ENCODE measurements at places on chromosomes 2 and 18.
A peak's percentile ranks its signal among the peaks of the same experiment; 100 is the strongest.

- H3K27ac ChIP-seq = no peak overlapping the region
- H3K4me1 ChIP-seq = peaks cover 12% of the 10 kb centered on the region
- no peak overlapping the region for H3K4me3 ChIP-seq
- H3K36me3 ChIP-seq = no peaks in the 10 kb centered on the region
These were observed 133.6 kb downstream of the TPO start for GRCh38 chr2:1546901-1547300.

- H3K27me3 ChIP-seq = no peaks in the 10 kb centered on the region
- no peak overlapping the region for H3K27ac ChIP-seq
- H3K4me3 ChIP-seq = no peak overlapping the region
- H3K4me1 ChIP-seq = no peaks in the 10 kb centered on the region
These were observed 288.1 kb downstream of the EPHA4 start for GRCh38 chr2:221283896-221284545.

- H3K27ac ChIP-seq = no peak overlapping the region
- no peak for DNase-seq
- no peak overlapping the region for H3K4me3 ChIP-seq
- no peaks in the 10 kb centered on the region for H3K4me1 ChIP-seq
- no peaks in the 10 kb centered on the region for H3K27me3 ChIP-seq
- H3K36me3 ChIP-seq = no peaks in the 10 kb centered on the region
These were observed 6.5 kb downstream of the SULT6B1 start for GRCh38 chr2:37181726-37182684.

DNA sequence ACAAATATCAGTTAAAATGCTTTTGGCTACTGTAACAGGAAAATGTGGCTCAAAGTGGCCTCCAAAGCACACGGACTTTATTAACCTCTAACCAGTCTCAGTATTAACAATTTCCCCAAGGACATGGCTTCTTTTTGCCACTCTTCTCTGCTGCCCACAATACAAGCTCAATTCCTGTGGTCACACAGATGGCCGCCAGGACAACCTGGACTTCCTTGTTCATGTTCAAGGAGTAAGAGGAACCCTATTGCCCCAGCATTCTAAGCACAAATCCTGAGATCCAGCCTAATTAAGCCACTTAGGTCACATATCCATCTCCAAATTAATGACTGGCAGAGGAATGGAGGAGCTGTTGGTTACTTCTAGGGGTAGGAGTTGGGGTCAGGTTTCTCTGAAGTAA lies 38.2 kb downstream of the AOX1 start:
- no peaks in the 10 kb centered on the region for H3K4me1 ChIP-seq
- no peak overlapping the region for H3K4me3 ChIP-seq
- H3K27me3 ChIP-seq = peaks cover 3% of the 10 kb centered on the region

DNA sequence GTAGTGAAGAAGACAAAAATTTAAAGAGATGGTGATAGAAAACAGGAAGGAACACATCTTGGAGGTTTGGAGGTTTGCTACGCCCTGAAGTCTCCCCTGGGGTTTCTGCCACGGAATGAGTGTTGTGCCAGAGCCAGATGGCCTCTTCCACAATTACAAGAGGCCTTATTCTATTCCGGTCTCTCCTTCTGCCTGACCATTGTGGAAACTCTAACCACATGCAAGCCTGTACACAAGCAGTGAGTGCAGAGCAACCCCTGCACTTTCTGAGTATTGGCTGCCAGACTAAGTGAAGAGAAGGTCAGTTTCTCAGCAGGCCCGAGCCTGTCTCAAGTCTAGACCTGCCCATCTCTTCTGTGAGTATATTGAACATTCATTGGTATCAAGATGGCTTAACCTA lies 22.7 kb upstream of the MYO1B start:
- H3K27ac ChIP-seq = no peak overlapping the region
- DNase-seq = no peak
- no peaks in the 10 kb centered on the region for H3K36me3 ChIP-seq
- no peaks in the 10 kb centered on the region for H3K27me3 ChIP-seq
- no peaks in the 10 kb centered on the region for H3K4me1 ChIP-seq

- no peaks in the 10 kb centered on the region for H3K36me3 ChIP-seq
- H3K27me3 ChIP-seq = no peaks in the 10 kb centered on the region
- no peaks in the 10 kb centered on the region for H3K4me1 ChIP-seq
These were observed 253.7 kb downstream of the HNMT start for GRCh38 chr2:138217975-138218374.

DNA sequence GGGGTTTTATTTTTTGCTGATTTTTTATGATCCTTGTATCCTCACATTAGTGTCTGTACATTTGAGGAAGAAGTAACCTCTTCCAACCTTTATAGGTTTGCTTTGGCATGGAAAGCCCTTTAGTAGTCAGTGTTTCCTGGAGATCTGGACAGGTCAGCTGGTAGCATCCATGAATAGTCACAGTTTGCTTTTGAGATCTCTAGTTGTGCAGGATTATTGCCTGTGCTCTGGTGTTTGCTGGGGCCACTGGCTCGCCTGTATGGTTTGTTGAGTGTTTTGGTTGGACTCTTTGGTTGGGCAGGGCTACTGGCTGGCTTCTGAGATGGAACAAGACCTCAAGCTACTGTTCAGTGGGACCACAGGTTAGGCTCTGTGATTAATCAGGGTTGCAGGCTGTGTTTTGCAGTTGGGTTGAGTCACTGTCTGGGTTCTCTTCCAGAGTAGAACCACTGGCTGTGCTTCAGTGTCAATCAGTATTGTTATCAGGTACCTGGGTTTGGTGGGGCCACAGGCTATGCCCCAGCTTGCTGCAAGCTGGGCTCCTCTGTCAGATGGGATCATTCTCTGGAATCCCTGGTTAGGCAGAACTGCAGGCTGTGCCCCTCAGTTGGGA lies 20.0 kb downstream of the SP140L start:
- no peak overlapping the region for H3K27ac ChIP-seq
- DNase-seq = no peak
- no peaks in the 10 kb centered on the region for H3K27me3 ChIP-seq
- peaks cover 9% of the 10 kb centered on the region for H3K36me3 ChIP-seq

DNA sequence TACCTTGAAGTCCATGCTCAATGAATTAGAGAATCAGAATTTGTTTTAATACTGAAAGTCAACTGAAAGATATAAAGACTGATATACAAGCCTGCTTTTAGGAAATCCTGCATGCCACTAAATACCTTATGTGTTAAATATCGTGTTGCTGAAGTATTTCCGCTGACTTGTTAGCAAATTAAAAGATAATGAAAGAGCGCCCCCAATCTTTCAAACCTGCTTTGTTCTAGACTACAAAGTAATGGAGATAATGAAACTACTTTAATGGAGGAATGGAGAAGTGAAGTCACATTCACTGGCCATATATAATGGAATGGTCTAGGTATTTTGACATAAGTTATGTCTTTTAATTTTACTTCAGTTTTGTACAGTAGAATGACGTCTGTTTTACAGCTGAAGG lies 95.7 kb downstream of the ASXL3 start:
- no peaks in the 10 kb centered on the region for H3K27me3 ChIP-seq
- H3K36me3 ChIP-seq = no peaks in the 10 kb centered on the region
- no peak overlapping the region for H3K27ac ChIP-seq
- H3K4me1 ChIP-seq = no peaks in the 10 kb centered on the region
- no peak for DNase-seq
- no peak overlapping the region for H3K4me3 ChIP-seq

DNA sequence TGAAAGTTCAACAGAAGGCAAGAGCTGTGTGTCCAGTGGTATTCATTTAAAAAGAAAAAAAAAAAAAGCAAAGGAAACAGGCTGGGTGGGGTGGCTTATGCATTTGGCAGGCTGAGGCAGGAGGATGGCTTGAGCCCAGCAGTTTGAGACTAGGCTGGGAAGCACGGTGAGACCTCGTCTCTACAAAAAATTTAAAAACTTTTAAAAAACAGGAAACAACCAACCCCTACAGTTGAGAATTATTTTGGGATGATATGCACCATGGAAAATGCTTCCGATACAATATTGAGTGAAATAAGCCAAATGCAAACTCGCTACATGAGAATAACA lies 31.2 kb downstream of the PTPN18 start:
- DNase-seq = no peak
- H3K27ac ChIP-seq = no peak overlapping the region
- H3K36me3 ChIP-seq = peaks cover 7% of the 10 kb centered on the region
- no peaks in the 10 kb centered on the region for H3K27me3 ChIP-seq

DNA sequence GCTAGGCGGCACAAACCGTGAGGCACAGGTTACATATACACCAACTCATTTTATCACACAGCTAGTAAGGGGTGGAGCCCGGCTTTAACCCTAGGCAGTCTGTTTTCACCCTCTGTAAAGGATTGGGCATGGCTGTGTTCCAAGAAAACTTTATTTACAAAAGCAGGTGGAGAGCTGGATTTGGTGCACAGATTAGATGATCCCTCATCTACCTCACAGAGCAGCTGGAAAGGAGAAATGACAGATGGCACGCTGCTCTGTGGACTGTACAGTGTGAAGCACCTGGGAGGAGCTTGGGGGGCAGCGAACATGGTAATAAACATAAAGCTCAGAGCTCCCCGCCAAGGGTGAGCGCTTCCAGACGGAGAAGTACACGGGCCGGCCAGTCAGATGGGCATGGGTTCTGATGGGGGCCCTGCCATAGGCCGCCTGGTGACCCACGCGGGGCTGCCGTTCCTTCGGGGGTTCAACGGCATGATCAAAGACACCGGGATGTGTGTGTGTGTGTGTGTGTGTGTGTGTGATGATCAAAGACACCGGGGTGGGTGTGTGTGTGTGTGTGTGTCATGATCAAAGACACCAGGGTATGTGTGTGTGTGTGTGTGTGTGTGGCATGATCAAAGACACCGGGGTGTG lies 862 bp upstream of the TMEM177 start:
- peak overlapping the region; percentile 66 for H3K27ac ChIP-seq
- no peaks in the 10 kb centered on the region for H3K36me3 ChIP-seq
- DNase-seq = peak; percentile 10
- H3K4me3 ChIP-seq = peak overlapping the region; percentile 79
- peaks cover 22% of the 10 kb centered on the region for H3K4me1 ChIP-seq
- H3K27me3 ChIP-seq = no peaks in the 10 kb centered on the region

GRCh38 chr2:170024721-170025120 lies 153.2 kb upstream of the MYO3B start:
- H3K27ac ChIP-seq = no peak overlapping the region
- no peaks in the 10 kb centered on the region for H3K36me3 ChIP-seq
- no peak overlapping the region for H3K4me3 ChIP-seq
- DNase-seq = no peak
- H3K4me1 ChIP-seq = no peaks in the 10 kb centered on the region

DNA sequence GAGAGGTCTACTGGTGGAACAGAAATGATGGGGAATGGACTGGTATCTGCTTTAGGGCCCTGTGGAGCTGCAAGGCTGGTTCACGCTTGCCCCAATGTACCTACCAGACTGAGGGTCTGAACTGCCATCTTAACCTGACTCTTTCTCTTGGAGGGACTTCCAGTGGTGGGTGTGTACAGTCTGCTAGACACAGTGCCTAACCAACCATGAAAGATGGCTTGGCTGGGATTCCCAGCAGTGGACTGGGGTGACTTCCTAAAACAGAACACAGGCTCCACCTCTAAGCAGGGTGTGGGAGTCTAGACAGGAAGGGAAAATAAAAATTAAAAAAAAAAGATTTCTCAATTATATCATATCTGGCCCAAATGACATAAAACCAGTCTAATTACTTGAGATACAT lies 25.5 kb upstream of the MYO3B start:
- no peaks in the 10 kb centered on the region for H3K4me1 ChIP-seq
- no peaks in the 10 kb centered on the region for H3K27me3 ChIP-seq

GRCh38 chr2:73780237-73780582 lies 307 bp upstream of the DUSP11 start:
- no peak overlapping the region for H3K4me3 ChIP-seq
- no peaks in the 10 kb centered on the region for H3K27me3 ChIP-seq
- H3K36me3 ChIP-seq = peaks cover 9% of the 10 kb centered on the region
- H3K27ac ChIP-seq = peak overlapping the region; percentile 95

- H3K4me1 ChIP-seq = no peaks in the 10 kb centered on the region
- DNase-seq = no peak
- no peaks in the 10 kb centered on the region for H3K36me3 ChIP-seq
- no peak overlapping the region for H3K4me3 ChIP-seq
- no peak overlapping the region for H3K27ac ChIP-seq
These were observed 20.5 kb upstream of the NYAP2 start for GRCh38 chr2:225378984-225379383.

DNA sequence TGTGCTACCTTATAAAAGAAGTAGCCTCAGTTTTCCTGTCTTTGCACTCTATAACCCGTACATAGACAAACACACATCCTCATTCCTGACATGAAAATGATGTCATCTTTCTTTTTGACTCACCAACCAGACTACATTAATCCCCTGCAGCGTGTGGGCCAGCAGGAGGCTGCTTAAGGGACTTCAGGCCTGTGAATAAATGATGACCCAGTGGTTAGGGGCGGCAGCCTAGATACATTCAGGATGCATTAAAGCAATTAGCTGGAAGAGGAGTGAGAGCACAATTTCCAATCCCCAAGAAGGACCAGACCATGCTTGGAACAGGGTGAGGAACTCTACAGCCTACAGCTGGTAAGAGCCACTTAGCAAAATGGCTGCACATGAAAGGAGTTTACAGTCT lies 57.3 kb upstream of the KLF7 start:
- no peaks in the 10 kb centered on the region for H3K27me3 ChIP-seq
- no peak overlapping the region for H3K4me3 ChIP-seq
- H3K27ac ChIP-seq = no peak overlapping the region

DNA sequence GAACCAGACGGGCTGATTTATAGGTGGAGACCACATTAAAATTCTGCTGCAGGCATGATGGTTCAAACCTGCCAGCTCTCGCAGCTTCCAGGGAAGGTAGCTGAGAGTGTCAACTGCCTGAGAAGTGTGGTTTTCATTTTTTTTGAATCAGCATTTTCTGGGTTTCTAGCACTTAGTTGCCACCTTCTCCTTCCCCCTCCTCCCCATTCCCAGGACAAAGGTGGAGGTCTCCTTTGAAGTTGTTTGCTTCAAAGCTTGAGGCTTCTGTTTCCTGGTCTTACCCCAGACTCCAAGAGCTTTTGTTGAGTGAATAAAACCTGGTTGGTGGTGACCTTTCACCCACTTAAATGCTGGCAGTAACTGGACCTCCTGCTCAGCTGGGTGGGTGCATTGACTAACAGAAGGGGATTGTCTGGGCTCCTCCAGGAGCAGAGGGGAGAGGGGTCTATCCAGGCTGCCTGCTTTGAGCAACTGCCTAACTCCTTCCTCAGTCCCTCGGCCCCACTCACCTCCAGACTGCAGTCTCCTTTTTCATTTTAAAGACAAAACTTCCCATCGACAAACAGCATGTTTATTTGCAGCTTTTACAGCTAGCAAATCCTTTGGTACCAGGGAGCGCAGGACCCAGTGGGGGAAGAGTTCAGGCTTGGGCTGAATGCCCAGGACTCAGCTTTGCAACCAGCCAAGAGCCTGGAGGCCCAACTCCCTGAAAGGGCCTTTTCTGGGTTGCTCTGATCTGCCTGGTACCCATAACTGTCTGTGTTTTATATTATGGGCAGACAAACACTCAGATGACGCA lies 3.5 kb downstream of the RHOB start:
- H3K4me3 ChIP-seq = no peak overlapping the region
- DNase-seq = no peak

- H3K36me3 ChIP-seq = no peaks in the 10 kb centered on the region
- H3K27ac ChIP-seq = peak overlapping the region; percentile 83
- no peak for DNase-seq
- H3K4me1 ChIP-seq = peaks cover 48% of the 10 kb centered on the region
- peak overlapping the region; percentile 6 for H3K4me3 ChIP-seq
These were observed 55.6 kb downstream of the ANKRD44 start for GRCh38 chr2:197254776-197255530.

- H3K4me1 ChIP-seq = no peaks in the 10 kb centered on the region
- H3K36me3 ChIP-seq = no peaks in the 10 kb centered on the region
- no peak overlapping the region for H3K4me3 ChIP-seq
These were observed 169.7 kb upstream of the NOSTRIN start for GRCh38 chr2:168632709-168633121.

- H3K4me3 ChIP-seq = no peak overlapping the region
- no peaks in the 10 kb centered on the region for H3K27me3 ChIP-seq
- no peak overlapping the region for H3K27ac ChIP-seq
- H3K4me1 ChIP-seq = no peaks in the 10 kb centered on the region
These were observed 9.6 kb downstream of the SSB start for GRCh38 chr2:169808221-169808620.
